NCI-H526 treated with DMSO at 0.1 percent for 48 hours (cell line): ENCODE measurements at places on chromosomes 4 and X.

GRCh38 chr4:82679531-82679930, 117.7 kb upstream of the TMEM150C start:
- no peak for DNase-seq

GRCh38 chr4:152709675-152710438, 30.1 kb upstream of the TMEM154 start:
- DNase-seq, result no peak

DNA sequence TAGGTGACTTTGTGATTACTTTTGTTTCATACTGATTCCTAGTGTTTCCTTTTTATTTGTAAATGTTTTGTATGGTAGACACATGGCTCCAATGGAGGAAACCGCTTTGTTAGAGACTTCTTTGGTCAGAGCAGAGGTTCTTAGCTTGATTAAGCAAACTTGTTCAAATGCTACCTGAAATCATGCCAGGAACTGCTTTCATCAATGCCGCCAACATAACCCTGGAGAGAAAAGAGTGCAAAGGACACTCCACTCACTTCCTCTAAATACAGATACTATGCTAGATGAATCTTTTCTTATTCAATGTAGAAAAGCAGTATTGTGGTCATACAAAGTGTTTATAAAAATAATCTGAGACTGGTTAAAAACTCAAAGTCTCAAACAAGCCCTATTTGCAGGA, 25.7 kb upstream of the COX7B2 start:
- no peak for DNase-seq

- no peak for DNase-seq
Observed at GRCh38 chr4:125719987-125720386, 405.2 kb downstream of the FAT4 start.

DNA sequence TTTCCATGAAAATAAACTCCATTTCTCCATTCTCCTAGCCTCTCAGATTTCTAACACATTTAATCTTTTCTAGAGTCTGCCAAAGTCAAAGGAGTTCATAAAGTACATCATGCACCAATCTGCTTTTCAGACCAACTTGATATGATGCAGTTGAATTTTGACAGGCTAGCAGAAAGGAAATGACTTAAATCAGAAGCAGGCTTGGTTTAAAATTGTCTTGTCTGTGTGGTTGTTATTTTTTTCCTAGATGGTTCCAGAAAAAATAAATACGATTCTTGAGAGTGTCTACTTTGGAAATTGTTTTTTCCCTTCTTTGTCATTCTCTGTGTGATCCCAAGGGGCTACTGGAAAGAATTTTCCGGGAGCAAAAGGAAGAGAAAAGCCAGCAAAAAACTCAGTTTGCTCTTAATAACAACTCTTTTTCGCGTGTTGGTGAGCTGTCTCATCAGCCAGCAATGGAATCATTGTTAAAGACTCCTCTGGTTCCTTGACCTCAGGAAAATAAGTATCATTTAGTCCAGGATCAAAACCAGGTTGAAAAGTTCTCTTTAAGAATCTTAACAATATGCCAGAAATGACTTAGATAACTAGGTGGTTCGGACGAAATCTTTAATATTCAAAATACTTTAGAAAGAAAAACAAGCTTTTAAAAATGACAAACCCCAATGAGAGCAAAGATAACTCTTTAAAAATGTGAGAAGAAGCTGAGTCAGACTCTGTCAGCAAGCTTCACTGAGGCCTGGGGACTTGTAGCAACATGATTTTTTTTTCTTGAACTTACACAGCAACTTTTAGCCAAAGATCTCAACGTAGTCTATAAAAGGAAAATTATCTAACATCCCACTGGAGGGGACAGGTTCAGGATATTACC, 49.7 kb upstream of the GAB1 start:
- DNase-seq, result no peak
